Stimulated activated CD8-positive, alpha-beta memory T cell treated with anti-CD3 and anti-CD28 coated beads, Interleukin-7, amount 100 ng/mL, for 48 hours (primary cell): ENCODE measurements at places on chromosomes 1 and 21.

GRCh38 chr1:31623365-31623764, 5.9 kb downstream of the HCRTR1 start:
- DNase-seq, result no peak

GRCh38 chr1:221939607-221940006, 197.7 kb upstream of the DUSP10 start:
- DNase-seq, result no peak

DNA sequence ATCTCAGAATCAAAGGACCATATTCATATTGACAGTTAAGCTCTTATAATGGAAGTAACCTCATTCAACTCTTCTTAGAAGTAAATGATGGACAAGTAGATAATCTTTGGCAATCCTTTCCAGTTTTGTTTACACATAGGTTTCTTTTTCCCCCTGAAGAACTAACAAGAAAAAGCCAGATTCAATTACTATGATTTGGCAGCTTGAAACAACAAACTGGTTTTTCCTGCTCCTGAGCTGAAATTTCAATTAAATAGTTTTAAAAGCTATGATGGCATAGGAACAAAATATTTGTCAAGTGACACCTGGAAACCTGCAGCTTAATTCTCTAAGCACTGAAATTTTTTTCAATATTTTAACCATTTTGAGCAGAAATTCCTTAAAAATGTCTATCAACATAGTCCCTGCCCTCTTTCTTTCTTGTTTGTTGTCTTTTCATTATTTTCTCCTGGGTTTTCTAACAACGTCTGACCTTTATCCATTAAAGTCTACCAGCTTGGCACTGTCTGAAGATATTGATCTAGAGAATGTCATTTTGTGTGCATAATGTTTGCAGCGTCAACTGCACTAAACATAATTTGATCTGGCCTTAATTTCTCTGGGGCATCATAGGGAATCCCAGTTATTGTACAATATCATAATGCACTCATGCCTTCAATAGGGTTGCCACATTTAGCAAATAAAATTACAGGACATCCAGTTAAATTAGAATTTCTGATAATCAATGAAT, 4.0 kb upstream of the SLC35A3 start:
- DNase-seq, result no peak

DNA sequence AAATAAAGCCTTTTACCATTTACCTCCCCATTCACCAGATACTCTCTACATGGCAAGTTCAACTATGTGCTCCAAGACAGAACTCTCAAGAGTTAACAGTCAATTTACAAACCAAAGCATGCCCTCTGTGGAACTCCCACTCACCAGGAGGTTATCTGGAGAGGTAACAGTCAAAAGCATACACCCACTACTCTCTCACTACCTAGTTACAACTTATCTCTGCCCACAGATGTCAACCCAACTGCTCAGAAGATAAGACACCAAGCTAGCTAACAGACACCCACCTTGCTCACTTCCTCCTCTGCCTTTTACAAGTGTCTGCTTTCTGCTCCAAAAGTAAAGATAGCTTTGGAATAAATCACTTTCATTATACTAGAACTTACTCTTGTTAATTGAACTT, 131.0 kb downstream of the TRIM33 start:
- no peak for DNase-seq
